HCT116 (cell line): ENCODE measurements at places on chromosomes 16 and 17.
A peak's percentile ranks its signal among the peaks of the same experiment; 100 is the strongest.

DNA sequence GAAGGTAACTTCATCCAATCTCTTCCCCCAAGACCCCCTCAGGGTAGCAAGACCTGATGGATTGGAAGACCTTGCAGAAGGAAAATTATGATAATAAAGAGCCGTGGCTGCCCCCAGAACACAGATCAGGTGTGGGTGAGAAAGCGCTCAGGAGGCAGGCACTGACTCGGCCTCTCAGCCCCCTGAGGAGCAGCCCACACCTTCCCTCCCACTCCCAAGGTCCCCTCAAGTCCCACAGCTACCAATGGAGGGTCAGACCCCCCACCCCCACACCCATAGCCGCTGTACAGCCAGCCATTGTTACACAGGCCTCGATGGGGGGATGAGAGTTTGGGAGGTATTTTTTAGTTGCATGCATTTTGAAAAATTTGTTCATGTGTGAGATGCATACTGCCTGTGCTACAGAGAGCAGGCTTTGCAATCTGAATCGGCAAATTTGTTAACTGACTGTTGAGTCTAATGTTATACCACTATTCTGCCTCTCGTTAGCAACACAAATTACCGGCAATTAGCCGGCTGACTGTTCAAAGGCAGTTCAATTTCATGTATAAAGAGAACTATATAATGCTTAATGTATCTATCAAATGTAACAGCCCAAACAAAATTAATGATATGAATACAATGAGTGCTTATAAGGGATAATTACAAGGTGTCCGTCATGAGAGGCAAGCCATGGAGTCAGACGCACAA is 211.7 kb downstream of the C16orf78 start:
- no peak for DNase-seq

DNA sequence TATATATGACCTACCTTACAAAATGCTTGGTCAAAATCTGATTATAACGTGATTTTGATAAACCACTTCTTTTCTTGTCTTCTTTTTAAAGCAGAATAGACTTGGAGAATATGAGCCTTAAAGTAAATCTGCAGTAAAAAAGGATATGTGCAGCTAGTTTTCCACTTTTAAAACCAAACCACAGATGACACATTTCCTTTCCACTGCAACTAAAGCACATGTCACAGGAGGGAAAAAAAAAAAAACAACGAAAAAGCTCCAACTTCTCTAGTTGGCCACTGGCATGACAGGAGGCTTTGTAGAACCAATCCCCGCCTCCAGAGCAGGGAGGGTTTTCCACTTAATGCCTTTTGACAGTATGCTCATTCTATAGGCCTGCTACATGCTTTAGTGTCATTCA is at the start of gene EVI2A:
Gene EVI2A (minus strand): TSS at position 142 of the 400 bp plus-strand sequence. CDS start 2,609 bp downstream, outside the sequence.
- DNase-seq = no peak

DNA sequence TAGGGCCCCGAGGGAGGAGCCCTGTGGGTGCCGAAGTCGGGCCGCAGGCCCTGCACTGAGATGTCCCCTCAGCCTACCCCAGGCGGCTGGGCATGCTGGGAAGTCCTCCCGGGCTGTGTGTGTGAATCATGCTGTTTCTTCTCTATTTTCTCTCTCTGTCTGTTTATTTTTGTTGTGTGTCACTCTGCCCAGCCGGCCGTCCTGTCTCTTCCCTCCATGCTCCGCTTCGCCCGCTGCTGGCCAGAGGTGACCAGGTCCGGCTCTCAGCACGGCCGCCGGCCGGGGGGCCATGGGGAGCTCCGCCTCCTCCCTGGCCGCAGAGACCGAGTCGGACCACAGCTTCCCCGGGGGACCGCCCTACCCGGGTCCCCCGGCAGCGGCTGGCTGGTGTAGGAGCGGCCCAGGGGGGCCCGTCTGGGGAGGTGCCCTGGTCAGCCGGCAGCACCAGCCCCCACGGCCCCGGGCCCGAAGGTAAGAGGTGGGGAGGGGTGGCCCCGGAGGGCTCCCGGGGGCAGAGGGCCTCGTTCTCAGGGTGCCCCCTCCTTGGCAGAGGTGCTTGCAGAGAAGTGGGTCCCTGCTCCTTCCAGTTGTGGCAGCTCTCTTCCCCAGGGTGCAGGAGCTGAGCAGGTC is 12.5 kb downstream of the CAPN15 start:
- no peak for DNase-seq

DNA sequence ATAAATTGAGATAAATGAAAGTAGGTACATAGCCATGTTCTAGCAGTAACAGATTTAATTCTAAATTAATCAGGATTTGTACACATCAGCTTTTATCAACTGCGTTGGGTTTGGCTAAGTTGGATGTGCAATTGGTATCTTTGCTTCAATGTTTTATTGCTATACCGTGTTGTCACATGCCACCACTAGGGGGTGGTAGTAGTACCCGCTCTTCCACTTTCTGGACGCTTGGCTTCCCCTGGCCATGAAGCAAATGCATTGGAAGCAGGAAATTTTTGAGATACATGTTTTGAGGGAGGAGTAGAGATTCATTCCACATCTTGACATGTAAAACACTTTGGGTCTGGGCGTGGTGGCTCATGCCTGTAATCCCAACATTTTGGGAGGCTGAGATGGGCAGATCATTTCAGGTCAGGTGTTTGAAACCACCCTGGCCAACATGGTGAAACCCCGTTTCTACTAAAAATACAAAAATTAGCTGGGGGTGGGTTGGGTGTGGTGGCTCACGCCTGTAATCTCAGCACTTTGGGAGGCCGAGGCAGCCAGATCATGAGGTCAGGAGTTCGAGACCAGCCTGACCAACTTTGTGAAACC is 58.6 kb downstream of the EMP2 start:
- peak; percentile 42 for DNase-seq

GRCh38 chr16:578870-579405 is 9.2 kb downstream of the PIGQ start:
- no peak for DNase-seq
